ENCODE measurements at places on chromosomes 12 and 14.

- DNase-seq, result no peak
Measured at GRCh38 chr14:88322504-88323085, 474 bp downstream of the KCNK10 start.

DNA sequence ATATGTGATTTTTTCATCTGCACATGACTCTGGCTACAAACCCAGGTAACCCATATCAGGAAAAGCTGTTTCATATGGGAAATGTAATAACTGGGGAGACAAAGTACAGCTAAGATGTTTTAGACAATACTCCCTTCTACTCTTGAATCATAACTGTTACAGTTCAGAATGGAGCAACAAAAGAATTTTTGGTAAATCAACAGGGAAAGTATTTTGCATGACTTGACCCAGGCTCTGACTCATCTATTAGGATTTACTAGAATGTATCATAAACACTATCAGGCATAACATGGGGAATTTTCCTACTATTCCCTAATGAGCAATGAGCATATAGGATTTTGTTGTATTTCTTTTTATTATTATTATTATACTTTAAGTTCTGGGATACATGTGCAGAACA lies 553.0 kb downstream of the SLC16A7 start:
- DNase-seq, result no peak

DNA sequence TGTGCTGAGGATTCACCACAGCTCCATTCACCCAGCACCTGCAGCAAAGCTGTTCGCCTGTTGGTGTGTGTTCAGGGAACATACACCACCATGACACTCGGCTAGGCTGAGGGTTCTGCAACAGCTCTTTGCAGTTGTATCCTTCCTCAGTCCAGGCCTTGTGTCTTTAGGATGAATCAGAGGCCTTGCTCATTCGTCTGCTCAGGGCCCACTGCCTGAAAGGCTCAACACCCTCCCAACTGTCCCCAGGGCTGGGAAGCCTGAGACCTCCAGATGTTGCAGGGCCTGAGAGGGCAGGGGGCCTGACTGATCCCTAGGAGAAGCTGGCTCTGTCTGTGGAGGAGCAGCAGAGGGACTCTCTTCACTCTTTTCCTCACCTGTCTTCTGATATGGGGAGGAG lies 11.2 kb downstream of the ZDHHC22 start:
- no peak for DNase-seq

GRCh38 chr14:39107591-39107996 lies 4.6 kb upstream of the SEC23A start:
- no peak for DNase-seq

DNA sequence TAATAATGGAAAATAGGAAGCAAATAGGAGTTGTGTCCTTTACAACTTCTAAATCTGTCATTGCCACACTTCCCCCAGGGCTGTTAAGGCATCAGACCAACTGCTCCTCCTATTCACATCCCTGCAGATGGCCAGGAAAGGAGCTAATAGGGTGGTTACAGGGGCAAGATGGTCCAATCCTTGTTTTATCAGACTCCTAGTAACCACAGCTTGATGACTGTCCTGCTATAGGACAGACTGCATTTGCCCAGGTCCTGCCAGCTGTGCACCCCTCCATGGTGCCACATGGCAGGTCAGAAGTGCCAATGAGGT lies 10.9 kb upstream of the KRT2 start:
- no peak for DNase-seq

DNA sequence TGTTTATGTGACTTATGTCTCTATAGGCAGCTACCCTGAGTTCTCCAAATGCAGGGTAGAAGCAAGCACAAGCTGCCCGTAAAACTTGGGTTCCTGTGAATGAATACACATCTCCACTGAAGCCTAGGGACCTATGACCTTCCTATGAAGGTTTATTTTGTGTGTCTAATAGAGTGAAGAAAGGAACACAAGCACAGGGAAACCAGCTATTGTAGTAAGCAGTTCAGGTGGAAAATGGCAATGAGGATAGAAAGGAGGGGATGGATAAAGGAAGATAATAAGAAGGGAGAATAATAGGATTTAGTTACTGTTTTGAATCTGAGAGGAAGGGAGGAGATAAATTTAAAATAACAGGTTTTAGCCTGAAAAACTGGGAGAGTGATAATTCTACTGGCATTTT lies 2.4 kb downstream of the PFKM start:
- DNase-seq, result no peak

All from NCI-H2081 treated with DMSO at 0.1 percent for 48 hours (cell line).